ENCODE measurements at places on chromosomes 1 and 21.

GRCh38 chr1:235504122-235504493 is at the start of gene B3GALNT2:
B3GALNT2 (minus strand) TSS chr1:235504452; CDS start chr1:235504252, 200 bp downstream.
- no peak for DNase-seq

DNA sequence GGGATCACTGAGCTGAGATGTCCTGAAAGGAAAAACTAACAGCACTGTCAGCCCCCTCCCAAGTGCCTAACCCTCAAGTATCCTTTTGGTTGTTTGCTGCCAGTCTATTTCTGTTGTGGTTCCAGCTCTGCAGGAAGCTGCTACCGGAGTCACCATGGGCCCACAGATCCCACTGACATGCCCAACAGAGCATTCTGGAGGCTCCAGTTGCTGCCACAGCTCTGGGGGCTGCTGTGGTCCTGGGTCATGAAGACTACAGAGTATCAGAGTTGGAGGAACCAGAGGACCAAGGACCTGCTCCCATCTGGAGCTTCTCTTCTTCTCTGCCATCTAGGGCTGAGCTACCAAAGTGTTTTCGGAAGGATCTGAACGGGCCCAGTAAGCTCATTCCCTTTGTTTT is 910 bp downstream of the LCE3A start:
- DNase-seq: no peak

GRCh38 chr1:77253211-77253610 is 28.6 kb upstream of the AK5 start:
- DNase-seq: no peak

DNA sequence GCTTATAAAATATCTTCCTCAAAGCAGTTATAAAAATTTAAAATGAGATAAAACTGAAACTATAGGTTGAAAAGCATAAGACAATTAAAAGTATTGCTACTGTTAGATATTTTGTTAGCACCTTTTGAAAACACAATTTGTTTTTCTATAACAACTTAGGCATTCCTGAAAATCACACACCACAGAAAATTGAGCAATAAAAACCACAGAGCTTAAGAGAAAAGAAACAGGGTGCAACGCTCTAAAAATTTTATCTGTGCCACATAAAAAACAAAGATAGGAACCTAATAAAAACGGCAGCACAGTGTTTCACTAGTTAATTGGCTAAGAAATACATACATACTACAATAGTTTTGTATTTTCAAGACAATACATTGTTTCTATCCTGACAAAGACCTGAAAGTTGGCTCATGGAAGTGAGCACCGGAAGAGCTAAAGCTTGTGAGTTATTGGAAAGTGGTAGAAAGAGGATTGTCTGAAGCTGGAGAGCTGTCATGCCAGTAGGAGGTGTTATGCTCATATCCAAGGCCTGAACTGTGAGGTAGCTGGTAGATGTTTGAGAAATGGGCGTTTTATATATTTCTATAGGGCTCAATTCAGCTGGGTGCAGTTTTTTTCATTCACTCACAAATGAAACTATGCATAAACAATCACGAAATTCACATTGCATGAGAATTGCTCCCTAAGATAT is 45.8 kb downstream of the RGS7 start:
- no peak for DNase-seq

- DNase-seq: no peak
These were observed 56.0 kb downstream of the TBCE start for GRCh38 chr1:235423214-235423652.

DNA sequence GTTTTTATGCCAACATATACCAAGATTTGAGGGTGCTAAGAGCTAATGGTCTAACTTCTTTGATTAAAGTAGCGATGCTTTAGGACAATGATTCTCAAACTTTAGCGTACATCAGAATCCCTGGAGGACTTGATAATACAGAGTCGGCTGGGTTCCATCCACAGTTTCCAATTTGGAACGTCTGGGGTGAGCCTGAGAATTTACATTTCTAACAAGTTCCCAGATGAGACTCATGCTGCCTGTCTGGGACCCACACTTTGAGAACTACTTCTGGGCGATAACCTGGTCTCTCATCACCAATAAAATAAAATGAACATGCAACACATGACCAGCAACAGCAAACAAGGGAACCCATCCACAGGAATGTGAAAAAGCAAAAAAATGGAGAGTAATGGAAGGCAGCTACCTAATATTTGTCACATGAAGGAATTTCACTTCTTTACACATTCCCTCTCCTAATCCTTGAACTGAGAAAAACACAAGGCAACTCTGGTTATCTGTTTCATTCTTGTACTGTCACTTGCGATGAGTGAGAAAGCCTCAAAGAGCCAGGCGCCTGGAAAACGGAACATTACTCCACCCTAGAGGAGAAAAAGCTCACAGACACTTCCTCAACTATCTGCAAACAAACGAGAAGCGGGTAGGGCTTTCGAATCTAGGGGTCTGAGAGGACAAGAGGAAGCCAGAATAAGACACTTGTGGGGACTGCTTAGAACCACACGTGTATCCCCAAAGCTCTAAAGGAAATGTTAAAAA is 14.0 kb downstream of the HSF2BP start:
- no peak for DNase-seq

GRCh38 chr1:63103682-63104081 is 218.7 kb upstream of the FOXD3 start:
- DNase-seq: no peak

DNA sequence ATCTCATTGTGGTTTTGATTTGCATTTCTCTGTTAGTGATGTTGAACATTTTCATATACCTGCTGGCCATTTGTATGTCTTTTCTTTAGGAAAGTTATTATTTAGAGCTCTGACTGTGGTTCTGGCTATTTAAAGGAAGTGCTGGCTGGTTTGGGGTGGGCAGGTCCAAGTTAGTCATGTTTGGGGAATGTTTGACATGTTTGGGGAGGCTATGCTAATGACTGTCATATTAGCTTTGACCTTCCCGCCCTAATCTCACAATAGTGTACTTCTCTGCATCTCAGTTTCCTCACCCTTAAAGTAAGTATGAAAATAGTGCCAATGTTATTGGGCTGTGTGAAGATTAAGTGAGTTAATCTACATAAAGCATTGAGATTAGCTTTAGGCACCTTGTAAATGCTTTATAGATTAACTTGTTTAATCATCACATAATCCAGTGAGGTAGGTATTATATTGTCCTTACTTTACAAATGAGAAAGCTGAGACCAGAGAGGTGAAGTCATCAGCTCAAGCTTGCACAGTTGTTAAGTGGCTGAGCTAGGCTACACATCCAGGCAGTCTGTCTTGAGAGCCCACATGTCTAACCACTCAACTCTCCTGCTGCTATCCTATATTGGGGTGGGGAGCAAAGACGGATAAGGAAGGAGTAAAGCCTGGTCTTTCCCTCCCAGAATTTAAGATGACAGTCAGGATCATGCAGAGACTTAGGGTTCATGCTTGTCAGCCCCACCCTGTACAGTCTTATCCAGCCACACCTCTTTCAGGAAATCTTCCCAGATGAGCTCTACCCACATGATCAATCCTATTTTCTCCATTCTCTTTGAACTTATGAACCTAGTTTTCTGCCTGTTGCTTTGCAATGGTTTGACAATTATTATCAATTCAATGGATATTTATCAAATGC is 22.8 kb upstream of the CRNN start:
- DNase-seq: no peak

DNA sequence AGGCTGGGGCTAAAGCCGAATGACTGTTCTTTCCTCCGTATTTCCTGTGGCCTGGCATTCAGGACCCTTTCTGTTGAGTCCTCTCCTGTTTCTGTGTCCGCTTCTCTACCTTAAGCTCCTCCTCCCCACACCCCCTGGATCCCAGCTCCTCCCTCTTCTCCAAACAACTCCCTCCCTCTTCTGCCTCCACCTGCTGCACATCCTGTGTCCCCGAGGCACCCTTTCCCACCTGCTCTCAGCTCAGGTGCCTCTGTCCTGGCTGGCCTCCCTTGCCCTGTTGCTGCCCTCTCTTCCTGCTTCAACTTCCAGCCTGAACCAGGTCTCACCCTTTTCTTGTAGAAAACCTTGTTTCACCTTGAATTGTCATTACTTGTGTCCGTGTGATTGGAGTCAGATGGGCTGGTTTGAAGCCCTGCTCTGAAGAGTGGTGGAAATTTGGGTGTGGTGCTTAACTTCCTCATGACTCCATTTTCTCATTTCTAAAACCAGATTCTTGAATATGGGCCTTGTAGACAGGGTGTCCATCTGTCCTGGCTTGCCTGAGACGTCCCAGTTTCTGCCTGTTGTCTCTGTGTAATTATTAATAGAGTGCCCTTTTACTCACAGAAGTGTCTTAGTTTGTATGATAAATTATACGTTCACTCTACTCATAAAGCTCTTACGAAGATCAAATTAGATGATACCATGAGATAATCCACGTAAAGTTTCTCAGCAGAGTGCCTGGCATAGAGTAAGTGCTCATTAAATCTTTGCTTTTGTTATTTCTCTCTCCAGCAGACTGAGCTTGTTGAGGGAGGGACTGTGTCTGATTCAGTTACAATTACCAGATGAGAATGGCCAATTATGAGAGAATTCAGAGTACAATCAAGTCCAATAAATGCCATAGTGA is 58.9 kb upstream of the TRABD2B start:
- DNase-seq: no peak

DNA sequence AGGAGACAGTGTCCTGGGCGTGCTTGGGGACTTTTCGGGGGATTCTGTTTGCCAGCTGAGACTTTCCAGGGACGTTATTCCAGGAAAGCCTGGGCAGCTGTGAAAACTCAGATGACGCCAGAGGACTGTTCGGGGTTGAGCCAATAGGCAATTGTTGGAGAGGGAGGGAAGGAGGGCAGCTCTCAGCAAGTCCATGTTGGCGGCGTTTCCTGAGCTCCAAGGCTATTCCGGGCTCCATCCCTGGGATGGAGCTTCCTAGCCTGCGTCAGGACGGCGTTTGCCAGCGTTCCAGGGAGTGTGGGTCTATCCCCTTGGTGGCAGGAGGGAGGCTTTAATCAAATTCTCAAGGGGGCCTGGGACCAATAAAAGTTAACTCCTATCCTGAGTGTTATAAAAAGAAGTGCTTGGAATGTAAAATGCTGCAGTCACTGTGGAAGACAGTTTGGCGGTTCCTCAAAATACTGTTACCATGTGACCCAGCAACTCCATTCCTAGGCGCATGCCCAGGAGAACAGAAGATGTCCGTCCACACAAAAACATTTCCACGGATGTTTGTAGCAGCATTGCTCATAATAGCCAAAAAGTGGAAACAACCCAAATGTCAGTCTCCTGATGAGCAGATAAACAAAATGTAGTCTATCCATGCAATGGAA is 15.2 kb downstream of the SLC27A3 start:
- DNase-seq: no peak

DNA sequence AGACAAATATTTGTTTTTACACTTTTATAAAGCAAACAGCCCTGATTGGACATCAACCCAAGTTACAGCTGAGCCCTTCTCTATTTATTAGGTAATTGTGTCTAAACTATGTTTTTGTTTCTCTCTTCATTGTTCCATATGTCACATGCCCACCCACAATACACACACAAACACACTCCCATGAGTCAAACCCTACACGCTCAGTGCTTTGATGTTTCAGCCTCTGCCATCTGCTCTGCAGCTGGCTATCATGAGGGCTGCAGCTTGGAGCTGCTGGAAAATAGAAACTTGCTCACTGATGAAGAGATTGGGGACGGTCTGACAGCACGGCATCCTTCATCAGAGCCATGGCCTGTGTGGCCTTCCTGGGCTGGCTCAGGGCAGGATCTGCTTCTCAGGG is 41.7 kb downstream of the PSMG1 start:
- DNase-seq: no peak

GRCh38 chr21:43866260-43866629 is 1.2 kb downstream of the AGPAT3 start:
- peak; percentile 50 for DNase-seq

DNA sequence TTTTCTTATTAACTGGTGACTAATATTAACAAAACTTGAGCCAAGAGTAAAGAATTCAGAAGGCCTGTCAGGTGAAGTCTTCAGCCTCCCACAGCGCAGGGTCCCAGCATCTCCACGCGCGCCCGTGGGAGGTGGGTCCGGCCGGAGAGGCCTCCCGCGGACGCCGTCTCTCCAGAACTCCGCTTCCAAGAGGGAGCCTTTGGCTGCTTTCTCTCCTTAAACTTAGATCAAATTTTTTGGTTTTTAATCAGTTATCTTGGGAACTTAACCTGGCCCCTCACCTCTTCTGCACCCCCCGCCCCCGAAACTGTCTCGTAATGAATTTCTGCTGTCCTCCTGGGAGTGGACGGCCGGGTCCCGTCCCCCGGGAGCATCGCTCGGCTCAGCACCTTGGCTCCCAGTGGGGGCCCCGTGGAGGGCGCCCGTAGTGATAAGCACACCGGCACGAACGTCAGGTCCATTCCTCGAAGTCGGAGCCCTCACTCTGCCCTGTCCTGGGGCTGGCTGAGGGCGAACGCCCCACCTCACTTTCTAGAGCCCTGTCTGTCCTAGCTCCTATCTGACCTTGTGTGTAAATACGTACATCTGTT is 29.5 kb upstream of the TRAPPC10 start:
- no peak for DNase-seq

DNA sequence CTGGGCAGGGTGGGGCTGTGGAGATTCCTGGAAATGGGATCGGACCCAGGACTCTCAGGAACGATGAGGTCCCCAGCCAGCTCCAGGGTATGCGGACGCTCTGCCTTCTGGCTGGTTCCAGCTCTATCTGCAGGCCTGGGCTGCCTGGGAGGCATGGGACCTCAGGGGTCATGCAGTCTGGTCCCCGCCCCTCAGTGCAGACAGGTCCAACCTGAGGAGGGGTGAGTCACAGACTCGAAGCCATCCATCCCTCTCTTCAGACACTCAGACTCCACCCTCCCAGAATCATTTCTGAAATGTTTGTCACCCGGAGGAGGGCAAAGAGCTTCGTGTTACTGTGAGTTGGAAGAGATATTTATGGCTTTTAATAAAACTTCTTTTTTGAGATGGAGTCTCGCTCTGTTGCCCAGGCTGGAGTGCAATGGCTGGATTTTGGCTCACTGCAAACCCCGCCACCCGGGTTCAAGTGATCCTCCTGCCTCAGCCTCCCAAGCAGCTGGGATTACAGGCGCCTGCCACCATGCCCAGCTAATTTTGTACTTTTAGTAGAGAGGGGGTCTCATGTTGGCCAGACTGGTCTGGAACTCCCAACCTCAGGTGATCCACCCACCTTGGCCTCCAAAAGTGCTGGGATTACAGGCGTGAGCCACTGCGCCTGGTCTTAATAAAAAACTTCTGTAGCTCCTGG is 5.9 kb upstream of the MYOM3 start:
- DNase-seq: no peak
